ENCODE measurements at places on chromosomes 12 and 14.

DNA sequence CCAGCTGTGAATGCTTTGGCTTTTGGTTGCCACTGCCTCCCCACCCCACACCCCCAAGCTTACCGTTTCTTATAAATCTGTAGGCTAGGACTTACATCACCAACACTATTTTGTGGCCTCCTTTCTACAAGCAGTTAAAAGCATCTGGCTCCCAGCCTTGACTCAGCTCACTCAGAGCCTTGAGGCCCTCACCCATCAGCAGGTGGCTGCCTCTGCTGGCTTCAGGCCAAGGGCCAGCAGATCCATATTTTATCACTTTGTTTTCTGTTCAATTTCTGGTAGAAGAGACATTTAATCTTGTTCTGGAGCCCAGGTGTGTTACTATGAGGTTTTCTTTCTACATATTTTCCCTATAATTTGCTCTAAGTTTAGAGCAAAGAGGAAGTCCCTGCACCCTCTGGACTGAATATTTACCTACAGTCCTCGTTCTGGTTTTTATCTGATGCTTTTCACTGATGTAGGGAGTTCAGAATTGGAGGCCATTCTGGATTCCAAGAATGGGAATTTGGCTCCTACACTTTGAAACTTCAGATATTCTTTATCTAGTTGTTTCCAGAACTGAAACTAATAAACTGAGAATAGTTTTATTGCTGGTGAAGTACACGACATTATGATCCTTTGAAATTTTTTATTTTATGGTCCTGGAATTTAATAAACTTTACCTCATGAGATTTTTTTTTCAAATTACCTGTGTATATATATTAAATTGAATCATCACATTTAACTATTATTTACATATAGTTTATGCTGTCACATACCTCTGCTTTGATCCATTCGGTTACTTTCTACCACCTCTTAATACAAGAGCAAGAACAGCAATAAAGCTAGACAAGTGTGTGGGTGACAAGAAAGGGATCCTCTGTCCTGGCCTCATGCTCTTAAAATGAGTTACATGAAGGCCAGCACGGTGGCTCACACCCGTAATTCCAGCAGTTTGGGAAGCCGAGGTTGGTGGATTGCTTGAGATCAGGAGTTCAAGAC lies 22.2 kb downstream of the PLBD1 start:
- no peak for DNase-seq

DNA sequence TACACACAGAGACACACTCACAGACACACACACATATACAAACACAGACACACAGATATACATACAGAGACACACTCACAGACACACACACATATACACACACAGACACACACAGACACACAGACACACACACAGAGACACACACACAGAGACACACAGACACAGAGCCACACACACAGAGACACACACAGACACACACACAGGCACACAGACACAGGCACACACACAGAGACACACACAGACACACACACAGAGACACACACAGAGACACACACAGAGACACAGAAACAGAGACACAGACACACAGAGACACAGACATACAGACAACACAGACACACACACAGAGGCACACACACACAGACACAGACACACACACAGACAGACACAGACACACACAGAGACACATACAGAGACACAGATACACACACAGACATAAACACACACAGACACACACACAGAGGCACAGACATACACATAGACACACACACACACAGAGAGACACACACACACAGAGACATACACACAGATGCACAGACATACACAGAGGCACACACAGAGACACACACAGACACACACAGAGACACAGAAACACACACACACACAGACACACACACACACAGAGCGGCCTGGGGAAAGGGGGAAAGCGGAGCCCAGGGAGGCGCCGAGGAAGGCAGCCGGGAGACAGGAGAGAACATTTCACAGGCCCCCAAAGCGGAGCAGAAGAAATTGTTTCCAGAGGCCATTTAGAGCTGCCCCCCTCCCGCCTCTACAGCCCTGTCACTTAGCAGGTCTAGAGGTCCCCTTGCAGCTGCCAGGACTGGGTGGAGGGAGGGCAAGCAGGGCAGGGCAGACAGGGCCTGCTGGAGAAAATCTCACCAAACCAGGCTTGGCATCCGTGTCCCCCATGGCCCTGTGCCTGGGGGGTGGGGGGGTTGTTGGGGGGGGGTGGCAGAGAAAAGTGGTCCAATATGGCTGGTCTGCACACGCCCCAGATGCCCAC lies 38.9 kb downstream of the SERPINA3 start:
- no peak for DNase-seq

GRCh38 chr12:38417101-38417500 lies 100.5 kb downstream of the ALG10B start:
- no peak for DNase-seq

GRCh38 chr14:63508033-63508432 lies 35.1 kb downstream of the PPP2R5E start:
- no peak for DNase-seq

DNA sequence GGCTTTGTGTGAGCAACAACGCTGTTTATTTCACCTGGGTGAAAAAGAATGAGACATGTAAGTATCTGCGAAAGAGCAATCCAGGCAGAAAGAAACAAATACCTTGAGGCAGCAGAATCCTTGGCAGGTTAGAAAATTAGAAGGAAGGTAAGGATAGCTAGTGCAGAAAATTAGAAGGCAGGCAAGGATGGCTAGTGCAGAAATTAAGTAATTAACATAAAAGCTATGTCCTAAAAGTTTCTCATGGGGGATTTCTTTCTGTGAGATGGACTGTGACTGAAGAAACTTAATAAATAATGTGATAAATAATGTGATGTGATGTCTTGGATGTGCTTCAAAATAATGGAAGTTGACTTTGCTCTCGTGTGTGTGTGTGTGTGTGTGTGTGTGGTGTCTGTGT lies 9.9 kb upstream of the TRIP11 start:
- DNase-seq, result no peak

- no peak for DNase-seq
Measured at GRCh38 chr12:63994704-63995103, 150.2 kb downstream of the SRGAP1 start.

- DNase-seq, result no peak
Measured at GRCh38 chr12:92118826-92119536, 26.7 kb downstream of the BTG1 start.

DNA sequence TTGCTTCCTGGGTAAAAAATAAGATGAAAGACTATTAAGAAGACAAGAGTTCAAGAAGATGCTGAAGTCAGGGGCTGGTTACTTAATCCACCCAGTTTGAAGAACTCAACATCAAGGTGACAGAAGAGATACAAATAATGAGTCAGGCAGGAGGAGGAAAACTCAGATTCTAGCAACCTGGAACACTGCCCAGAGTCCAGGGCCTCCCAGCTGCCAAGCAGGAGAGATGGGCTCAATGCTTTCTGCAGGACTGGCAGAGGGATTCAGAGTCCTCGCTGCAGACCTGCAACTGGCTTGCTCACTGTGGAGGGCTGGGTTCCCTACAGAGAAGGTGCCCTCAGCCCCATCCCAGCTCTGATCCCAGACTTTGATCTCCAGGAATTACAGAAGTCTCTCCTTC lies 28.6 kb upstream of the CEBPE start:
- no peak for DNase-seq

- no peak for DNase-seq
Measured at GRCh38 chr14:93207468-93208308, 632 bp downstream of the UBR7 start.

GRCh38 chr14:93078870-93079269 lies 36.9 kb downstream of the ITPK1 start:
- no peak for DNase-seq

DNA sequence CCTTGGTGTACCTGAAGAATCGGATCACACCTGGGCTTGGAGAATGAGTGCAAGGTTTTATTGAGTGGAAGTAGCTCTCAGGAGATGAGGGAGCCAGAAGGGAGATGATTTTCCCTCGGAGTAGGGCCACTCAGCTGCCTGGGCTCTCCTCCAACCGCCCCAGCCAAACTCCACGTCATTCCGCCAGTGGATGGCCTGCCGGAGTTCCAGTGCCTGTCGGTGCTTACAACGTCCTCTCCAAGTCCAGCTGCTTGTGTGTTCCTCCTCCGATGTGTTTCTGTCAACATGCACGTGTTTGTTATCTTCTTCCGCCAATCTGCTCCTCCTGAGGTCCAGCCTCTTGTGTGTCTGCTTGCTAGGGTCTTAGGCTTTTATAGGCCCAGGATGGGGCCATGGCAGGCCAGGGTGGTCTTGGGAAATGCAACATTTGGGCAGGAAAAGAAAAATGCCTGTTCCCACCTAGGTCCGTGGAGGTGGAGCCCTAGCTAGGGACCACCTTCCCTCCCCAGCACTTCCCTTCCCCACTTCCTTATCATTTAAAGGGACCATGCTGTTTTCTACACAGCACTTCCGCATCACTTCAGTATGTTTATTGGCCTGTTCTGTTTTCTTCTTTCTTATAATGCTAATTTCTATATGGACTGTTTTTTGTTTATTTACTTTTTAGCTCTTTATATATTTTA lies 343.2 kb downstream of the PDZRN4 start:
- DNase-seq, result no peak

DNA sequence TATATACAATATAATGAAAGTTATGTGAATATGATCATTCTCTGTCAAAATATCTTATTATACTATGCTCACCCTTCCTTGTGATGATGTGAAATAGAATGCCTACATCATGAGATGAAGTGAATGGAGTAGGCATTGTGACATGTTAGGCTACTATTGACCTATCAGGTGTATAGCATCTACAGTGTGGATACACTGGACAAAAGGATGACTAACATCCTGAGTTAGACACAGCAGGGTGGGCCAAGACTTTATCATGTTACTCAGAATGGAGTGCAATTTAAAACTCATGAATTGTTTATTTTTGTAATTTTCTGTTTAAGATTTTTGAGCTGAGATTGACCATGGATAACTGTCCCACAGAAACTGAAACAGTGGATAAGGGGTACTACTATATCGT lies 53.4 kb upstream of the NAV3 start:
- DNase-seq, result no peak

DNA sequence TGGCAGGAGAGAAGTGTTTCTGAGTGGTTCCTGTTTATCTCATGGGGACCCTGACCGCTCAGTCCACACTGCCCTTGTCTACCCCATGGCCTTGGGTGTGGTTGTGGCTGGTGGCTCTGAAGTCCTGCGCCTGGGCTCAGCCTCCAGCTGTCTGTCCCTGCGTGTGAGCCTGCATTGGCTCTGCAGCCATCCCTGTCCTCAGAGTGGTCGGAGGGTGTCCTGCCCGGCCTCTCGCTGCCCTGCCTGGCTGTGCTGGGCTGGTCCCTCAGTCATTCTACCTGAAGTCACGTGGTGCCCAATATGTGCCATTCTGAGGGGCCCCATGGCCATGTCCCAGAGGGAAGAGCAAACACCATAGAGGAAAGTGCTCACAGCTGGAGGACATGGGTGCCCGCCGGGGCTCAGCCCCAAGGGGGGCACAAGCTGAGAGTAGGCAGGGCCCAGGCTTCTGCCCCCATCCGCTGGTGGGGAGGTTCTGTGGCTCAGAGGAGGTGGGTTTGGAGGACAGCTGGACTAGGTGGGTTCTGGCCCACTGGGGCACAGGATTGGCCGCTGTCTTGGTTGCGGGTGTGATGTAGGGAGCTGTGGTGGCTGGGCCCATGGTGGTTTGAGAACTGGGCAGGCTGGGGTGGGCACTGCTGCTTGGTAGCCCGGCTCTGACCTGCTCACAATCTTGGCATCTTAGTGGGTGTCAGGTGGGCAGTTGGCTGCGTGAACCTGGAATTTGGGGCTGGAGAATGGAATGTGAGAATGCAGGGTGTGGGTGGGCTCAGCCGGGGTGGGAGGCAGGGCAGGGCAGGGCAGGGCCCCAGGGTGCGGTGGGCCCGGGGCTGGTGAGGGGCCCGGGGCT lies 11.6 kb downstream of the TEDC1 start:
- DNase-seq, result no peak
